Fibroblast of the aortic adventitia (primary cell): ENCODE measurements at places on chromosomes 5 and 9.

DNA sequence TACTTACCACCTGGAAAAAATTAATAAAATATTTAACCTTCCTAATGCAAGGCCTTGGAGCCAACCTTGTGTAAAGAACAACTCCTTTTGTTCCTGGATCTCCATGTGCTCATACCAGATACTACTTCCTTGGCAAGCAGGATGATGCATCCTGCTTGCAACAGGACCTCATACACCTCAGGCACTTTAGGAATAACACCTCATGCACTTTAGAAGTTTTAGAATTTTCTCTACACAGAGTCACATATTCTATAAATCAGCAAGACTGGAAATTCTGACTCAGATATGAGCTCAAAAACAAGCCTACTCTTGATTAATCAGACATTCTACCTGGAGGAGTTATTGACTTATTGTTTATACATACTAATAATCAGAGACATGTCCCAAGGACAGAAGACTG is 209.6 kb upstream of the CDH10 start:
- no peak for DNase-seq

DNA sequence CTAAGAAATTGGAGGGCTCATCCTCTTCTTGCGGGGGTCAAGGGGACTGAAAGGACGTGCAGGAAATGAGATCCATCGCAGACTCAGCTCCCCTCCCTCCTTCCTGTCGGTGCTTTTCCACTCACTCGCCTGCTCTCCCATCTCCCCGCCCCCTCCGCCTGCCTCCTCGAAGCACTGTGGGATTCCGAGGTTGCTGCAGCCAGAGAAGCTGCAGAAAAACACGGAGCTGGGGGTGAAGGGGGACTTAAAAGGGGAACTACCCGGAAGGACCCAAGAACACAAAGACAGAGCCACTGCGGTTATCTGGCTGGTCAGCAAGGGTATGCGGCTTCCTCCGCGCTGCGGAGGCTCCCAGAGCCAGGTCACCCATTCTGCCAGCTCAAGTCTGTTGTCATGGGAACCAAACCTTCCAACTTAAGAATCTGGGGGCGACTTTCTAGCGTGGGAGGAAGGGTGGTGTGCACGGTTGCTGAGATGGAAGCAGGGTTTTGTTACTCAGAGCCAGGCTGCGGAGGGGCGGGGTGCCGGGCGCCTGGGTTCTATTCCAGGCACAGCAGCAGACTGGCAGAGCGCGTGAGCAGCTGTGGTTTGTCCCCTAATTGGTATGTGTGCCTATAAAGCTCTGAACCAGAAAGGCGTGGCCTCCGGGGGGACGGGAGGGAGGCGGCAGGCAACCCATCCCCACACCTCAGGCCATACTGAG is 24.9 kb downstream of the PCDHGC5 start:
- peak; percentile 89 for DNase-seq

DNA sequence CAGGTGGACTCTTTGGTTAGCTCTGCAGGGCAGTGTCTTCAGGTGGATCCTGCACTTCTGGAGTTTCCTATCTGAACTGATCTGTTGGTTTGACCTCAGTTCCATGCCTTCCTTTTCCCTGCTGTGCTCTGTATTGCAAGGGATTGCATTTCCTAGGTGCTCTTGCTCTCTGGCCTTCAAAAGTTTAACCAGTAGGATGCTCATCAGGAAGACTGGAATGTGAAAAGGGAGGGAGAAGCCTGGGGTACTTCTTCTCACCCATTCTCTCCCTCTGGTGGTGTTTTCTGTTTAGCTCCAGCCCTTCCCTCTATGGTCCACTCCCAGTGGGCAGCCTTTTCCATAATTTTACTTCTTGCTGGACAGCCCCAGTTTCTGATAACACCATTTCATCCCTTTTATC is 78.5 kb downstream of the ZNF618 start:
- DNase-seq, result peak; percentile 48

- DNase-seq, result peak; percentile 5
Observed at GRCh38 chr5:24226479-24226878, 418.3 kb downstream of the CDH10 start.

DNA sequence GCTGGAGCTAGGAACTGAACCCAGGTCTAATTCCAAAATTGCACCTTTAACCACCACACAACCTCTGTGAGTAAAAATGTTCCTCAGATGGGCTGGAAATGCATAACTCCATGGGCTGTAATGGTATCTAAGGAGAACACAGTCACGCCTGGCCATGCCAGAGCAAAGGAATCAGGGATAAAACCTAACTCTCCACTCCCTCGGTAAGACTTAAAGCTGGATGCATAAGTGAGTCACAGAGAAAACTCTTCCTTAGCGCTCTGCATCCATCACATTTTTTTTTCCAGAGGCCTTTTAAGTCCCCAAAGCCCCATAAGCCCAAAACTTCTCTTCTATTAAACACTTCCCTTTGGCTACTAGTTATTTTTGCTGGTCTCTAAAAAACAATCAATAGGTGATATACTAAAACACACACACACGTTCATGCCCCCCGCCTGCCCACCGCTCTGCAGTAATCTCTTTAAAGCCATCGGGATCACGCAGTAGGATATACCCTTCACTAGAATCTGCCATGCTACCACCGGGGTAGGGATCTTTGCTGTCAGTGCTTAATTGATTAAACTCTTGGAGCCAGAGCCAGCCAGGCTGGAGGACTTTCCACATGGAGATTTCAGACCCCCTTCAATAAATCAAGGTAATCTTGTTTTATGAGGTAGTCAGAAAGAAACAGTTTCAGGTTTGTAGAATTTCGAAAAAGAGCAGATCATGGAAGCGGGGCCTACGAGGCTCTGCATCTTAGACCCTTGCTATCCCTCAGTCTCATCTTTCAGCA is 212.9 kb downstream of the MAPKAP1 start:
- DNase-seq, result no peak

- no peak for DNase-seq
Observed at GRCh38 chr5:112908854-112909253, 13.2 kb downstream of the REEP5 start.

GRCh38 chr5:37836592-37837413 is 3.0 kb downstream of the GDNF start:
- DNase-seq, result peak; percentile 57

DNA sequence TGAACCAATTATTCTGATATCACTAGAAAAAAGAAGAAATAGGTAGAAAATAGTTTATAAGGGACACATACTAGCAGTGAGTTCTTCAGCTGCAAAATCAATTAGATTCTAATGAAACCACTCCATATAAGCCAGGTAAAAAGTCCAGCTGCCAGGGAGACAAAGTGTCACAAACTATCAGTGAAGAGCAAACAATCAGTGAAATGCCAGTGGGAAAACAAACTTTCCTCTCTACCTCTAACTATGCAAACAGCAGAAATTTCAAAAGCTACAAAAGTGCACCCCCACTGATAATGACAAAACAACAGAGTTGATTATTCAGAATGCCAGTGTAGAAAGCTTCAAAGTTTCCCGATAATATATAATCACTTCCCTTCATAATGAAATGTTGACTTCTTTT is 637.2 kb upstream of the ITGA1 start:
- no peak for DNase-seq

GRCh38 chr9:121861501-121862180 is 210.2 kb downstream of the DAB2IP start:
- no peak for DNase-seq

GRCh38 chr5:76305269-76305668 is 97.8 kb upstream of the IQGAP2 start:
- DNase-seq, result no peak

GRCh38 chr9:130286781-130287428 is 21.3 kb downstream of the HMCN2 start:
- no peak for DNase-seq

GRCh38 chr5:179315356-179315890 is 29.8 kb downstream of the ADAMTS2 start:
- DNase-seq, result no peak

DNA sequence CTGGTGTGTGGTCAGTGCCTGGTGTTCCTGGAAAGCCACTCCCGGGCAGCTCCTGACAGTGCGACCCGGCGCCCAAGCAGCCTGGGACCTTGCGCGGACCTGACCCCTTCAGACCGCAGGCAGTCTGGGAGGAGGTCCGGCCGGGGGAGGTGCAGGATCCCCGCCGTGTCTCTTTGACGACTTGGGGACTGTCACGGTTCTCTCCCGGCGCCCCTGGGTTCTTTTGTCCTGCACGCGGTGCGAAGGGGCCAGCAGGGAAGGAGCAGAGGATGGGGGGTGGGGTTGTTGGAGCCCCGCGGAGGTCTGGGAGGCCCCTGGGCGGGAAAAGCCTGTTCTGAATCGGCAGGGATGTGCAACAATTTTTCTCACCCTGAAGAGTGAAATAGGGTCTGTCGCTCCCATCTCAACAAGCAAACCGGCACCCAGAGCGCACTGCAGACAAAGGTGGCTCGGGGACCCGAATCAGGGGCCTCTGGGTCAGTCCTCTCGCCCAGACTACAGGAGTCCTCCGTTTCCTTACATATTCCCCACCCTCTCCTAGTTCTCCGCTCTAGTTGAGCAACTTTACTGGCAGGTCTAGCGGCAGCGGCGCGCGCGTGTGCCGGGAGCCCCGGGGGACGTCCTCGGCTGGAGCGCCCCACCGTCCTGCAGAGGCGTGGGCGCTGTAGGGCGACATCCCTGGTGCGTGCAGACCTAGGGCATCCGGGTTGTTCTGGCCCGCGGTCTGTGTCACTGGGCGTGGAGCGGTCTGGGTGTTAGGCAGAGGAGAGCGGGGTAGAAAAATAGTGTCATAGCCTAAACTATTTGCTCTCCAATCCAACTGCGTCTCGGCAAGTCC is 1.2 kb downstream of the VCAN start:
- DNase-seq, result no peak

DNA sequence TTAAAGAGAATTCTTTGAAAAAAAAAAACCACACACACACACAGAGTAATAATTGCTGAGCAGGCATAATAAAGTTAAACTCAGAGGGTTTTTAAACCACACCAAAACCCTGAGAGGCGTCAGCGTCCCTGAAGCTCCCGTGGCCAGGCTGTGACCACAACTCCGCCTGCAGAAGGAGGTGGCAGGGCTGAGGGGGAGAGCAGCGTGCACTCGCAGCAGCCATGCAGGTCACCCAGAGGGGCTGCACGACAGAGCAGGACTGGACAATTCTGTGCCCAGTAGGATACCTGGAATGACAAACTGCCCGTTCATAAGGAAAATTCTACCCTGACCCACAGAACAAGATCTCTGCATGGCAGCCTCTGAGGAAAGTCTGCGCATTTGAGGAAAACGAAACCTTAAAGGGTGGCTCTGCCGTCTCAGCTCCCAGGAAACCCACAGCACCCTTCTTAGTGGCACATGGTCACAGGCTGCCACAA is 44.0 kb downstream of the ROR2 start:
- no peak for DNase-seq

DNA sequence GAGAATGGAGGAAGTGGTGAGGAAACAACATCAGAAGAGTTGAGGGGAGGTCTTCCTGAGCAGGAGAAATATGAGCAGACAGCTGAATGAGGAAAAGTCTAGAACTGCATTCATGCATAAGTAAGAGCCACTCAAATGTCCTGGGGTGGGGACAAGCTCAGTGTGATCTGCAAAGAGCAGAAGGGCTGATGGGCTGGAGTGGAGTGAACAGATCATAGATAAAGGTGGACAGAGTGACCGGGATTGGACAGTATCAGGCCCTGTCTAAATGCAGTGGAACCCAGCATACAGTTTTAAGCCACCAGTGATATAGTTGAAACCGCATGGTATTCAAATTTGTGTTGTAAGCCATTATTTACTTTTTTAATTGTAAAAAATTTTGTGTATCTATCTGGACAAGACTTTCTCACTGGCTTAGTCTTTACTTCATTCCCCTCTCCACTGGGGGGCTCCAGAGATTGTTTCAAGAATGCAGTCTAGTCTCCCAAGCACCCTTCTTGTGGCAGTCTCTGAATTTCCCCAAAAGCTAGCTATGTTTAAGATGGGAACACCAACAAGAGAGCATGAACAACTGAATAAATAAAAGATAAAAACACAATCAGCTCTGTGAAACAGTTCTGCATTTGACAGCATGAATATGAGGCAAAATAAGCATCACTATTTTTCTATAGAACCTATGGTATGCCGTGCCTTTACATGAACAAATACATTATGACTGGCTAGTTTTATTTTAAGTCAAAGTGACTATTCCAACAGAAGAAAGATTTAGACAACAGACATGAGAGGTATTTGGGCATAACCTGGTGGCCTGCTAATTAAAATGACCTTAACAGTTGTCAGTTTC is 10.7 kb upstream of the STK32A start:
- DNase-seq, result peak; percentile 77

DNA sequence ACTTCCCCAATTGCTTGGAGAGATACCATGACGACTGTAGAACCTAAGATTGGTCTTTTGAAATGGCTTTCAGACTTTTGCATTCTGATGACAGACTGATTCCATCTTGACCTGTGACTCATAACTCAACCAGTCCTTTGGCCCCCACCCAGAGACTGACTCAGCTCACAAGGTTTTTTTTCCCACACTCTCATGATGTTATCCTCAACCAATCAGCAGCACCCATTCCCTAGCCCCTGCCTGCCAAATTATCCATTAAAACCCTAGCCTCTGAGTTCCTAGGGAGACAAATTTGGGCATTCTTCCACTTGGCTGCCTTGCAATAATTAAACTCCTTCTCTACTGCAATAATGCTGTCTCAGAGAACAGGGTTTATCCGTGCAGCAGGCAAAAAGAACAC is 1263.3 kb upstream of the CDH9 start:
- DNase-seq, result peak; percentile 17

GRCh38 chr9:132614324-132614723 is 31.9 kb downstream of the BARHL1 start:
- DNase-seq, result no peak
